Foreskin keratinocyte (primary cell): ENCODE measurements at places on chromosomes 5 and 9. TPM values are rescaled to one million over a fixed set of nuclear protein-coding genes. Genes with fewer than 3 reads are reported as not detected.

DNA sequence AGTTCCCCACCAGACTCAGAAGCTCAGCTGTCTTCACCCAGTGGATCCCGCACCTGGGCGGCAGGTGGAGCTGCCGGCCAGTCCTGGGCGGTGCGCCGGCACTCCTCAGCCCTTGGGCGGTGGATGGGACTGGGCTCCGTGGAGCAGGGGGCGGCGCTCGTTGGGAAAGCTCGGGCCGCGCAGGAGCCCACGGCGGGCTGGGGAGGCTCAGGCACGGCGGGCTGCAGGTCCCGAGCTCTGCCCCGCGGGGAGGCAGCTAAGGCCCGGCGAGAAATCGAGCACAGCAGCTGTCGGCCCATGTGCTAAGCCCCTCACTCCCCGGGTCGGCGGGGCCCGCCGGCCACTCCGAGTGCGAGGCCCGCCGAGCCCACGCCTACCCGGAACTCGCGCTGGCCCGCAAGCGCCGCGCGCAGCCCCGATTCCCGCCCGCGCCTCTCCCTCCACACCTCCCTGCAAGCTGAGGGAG is 560.0 kb downstream of the BRINP1 start:
- DNase-seq = no peak

GRCh38 chr5:178149199-178149932 is 4.3 kb downstream of the NHP2 start:
- DNase-seq = no peak

GRCh38 chr5:16585041-16585667 is 31.6 kb downstream of the RETREG1 start:
- no peak for DNase-seq

DNA sequence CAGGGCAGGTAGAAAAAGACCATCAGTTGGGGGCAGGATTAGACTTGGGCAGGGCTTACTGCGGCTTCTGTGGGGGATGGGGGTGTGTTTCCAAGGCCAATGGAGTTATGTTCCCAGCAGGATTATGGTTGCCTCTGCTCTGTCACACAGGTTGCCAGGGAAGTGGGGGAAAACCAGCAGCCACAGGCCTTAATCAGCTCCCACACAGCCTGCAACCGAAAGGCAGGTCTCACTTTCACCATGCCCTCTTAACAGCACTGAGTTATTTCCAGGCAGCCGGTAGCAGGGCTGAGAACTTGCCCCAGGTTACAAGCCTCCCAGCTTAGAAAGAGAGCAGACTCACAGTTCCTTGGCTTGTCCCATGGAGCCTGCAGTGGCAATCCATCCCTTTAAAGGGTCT is 205.5 kb downstream of the FGF10 start:
- no peak for DNase-seq

DNA sequence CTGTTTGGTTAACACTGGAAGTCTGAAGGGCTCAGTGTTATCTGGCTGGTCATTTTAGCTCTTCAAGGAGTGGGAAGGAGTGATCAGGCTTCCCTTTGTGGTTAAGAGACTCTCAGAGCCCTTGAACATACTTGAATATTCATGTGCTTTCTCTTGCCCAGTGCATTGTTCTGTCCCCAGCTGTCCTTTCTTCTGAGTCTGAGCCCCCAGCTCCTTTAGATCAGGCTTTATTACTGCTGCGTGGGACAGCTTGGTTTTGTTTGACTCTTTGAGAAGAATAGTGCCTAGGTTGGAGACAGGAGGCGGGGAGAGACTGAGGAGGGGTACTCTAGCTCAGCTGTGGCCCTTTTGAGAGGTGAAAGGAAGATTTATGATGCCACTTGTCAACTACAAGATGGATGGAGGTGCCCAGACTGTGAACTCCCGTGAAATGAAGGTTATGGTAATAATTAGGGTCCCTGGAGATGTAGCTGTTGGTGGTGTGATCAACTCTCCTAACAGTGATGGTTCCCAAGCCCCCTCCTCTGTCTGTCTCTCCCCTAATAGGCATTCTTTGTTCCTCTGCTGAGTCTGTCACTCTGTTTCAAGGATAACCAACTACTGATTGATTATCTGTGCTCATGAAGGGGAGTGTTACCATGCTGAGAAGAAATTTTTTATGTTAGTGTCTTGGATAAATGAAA is 83.1 kb upstream of the GLRA1 start:
- DNase-seq = no peak

DNA sequence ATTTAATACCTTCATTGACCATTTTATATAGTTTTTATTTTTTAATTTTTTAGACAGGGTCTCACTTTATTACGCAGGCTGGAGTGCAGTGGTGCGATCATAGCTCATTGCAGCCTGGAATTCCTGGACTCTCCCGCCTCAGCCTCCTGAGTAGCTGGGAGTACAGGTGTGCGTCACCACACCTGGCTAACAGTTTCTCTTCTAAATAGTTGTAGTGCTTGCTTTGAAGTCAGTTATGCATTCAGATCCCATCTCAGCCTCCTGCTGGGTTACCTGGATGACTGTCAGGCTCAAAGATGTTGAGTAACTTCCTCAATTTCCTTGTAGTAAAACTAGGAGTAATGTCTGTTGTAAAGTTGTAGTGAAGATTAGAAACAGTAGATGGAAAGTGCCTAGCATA is 21.4 kb downstream of the SNX18 start:
- DNase-seq = no peak

- DNase-seq = no peak
Measured at GRCh38 chr5:154628685-154629084, 126.5 kb upstream of the LARP1 start.

DNA sequence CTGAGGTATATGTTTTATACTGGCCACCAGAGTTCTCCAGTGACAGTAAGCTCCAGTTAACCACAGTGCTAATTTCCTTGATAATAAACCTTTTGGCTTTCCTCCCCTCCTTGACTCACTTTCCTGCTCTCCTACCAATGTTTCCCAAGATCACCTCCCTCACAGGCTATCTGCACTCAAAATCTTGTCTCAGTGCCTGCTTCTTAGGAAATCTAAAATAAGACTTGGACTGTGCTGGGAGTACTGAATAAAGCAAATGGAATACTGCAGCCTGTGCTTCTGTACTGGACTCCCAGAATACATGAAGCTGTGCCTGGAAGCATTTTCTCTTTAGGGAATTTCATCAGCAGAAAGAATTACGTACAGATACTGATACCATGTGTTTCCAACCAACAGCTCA is 1.7 kb upstream of the DCP2 start:
- no peak for DNase-seq

- no peak for DNase-seq
Measured at GRCh38 chr5:97967292-97967691, 784.2 kb upstream of the RIOK2 start.

DNA sequence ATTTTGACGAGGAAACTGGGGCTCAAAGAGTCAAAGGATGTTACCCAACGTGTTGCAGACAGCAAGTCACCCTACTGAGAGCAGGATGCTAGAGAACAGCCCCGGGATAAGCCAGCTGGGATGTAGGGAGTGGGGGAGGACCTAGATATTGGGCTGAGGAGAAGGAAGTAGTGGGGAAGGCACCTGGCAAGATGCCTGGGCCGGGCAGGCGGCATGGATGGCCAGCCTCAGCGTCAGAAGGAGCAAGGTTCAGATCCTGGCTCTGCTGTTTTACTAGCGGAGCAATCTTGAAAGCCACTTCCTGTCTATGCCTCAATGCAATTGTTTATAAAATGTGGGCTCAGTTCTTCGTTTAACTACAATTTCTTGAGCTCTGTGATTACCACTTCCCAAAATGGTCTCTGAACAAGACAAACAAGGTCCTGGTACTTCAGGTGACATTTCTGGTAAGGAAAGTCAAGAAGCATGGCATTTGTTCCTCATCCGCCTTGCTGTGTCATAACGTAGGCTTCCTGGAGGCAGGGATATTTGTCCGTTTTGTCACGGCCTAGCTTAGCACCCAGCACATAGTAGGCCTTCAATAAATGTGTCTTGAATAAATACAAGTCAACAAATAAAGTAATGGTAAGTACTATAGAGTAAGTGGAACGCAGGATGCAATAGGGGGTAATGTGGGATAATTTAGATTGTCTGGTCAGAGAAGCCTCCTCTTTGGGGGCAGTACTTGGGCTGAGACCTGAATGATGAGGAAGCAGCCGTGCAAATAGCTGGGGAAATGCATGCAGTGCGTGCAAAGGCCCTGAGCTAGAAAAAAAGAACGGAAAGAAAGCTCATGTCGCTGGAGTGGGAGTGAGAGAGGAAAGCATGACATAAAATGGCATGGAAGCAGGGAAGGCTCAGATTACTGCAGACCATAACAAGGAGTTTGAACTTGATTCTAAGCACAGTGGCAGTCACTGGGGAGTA is 70.5 kb downstream of the SMIM23 start:
- no peak for DNase-seq

DNA sequence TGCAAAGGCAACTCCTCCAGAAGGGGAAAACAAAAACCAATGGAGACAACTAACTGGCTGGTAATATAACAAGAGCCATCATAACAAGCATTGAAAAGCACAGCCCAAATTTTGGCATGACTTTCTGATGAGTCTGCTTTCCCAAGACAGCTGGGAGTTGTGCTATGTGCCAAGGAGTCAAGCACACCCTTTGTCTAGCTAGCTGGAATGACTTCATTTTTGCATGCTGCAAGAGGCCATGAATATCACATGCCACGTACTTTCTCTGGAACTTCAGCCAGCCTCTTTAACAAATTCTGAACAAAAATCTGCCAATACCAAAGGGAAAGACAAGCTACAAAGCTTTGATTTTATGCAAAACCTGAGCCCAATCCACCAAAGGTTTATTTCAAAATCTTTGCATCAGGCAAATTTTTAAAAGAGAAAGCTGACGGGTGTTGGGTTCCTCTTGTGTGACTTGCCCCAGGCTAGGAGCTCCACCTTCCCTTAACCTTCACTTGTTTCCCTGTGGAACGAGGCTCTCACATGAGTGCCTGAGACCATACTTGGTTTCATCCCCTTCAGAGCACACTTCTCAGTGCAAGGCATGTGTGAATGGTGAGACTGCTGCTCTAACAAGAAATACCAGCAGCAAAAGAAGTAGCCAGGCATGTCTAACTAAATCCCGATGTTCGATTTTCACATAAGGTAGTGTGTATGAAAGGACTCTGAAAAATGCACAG is 47.3 kb downstream of the S1PR3 start:
- peak; percentile 79 for DNase-seq

GRCh38 chr9:93391898-93392297 is 59.6 kb upstream of the FAM120A start:
- DNase-seq = no peak

GRCh38 chr9:82031538-82032280 is 43.1 kb downstream of the SPATA31D1 start:
- DNase-seq = peak; percentile 56

DNA sequence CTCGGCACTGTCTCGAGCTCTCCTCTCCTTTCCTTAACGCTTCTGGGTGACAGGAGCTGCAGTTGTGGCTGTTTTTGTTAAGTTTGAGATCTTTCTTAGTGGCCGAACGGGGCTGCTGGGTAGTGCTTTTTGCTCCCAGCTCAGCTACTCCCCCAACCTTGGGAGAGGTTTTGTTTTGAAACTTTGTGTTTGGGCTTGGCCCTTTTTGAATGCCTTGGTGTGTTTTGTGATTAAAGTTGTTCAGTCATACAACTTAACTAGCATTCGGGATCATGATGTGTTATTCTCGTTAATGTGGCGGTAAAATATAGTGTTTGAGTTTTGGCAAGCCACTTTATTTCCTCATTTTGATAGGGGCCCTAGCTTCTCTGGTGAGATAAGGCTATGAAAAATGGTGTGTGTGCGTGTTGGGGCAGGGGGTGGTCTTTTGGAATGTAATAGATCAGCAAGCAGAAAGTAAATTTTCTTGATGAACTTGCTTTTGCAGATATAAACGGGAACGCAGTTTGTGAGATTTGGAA is 1.1 kb downstream of the KDM3B start:
- DNase-seq = no peak

- peak; percentile 7 for DNase-seq
Measured at GRCh38 chr9:24189986-24190385, 355.7 kb downstream of the IZUMO3 start.

GRCh38 chr9:224026-224425 is 9.4 kb downstream of the DOCK8 start:
- no peak for DNase-seq

DNA sequence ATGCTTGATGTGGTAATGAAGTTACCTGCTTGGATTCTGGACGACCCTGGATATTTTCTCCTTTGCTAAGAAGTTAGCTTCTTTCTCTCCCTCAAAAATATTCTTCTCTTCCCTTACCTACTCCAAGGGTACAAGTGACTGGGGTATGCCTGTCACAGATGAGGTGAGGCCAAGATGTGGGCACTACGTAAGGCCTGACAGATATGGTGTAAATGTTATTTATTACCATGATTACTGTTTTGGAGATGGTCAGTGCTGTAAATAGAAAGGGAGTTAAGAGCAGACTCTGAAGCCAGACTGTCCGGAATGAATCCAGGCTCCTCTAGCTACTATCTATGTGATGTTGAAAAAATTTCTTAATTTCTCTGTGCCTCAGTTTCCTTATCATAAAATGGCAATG is 1.1 kb upstream of the KIAA1958 start:
- DNase-seq = no peak

- DNase-seq = no peak
Measured at GRCh38 chr5:169939731-169940130, 40.6 kb downstream of the INSYN2B start.

DNA sequence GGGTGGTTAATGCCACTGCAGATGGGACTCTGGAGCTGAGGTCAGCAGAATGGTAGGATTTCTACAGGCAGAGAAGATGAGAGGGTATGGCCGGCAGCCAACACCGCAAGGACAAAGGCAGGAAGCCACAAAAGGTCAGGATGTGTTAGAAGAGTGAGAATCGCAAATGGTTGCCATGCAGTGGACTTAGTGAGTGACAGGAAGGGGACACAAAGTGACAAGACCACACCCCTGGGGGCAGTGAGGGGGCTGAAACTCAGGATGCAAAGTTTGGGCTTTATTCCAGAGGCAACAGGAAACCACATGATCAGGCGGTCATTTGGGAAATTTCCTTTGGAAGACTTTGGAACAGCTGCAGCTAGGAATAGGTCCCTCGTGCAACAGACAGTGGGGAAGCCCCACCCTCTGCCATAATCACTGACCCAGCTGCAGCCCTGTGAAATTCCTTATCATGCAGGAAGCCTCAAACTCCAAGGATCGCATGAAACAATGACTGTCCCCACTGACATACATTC is 14.2 kb upstream of the CCDC180 start:
- DNase-seq = no peak

The MYMK gene
- total RNA-seq = not detected in 2 replicates

The GOLGA2 gene
- total RNA-seq = 47.5 and 53.6 TPM in 2 replicates

The WDR38 gene
- not detected in 2 replicates for total RNA-seq

The RPL7A gene
- total RNA-seq = 2,430 and 2,456 TPM in 2 replicates

The PCDHB5 gene
- 0.04 and 0.10 TPM in 2 replicates for total RNA-seq

The ALDH7A1 gene
- total RNA-seq = 111 and 126 TPM in 2 replicates

The DOCK2 gene
- 2.0 and 2.2 TPM in 2 replicates for total RNA-seq

The UNC13B gene
- 15.1 and 15.3 TPM in 2 replicates for total RNA-seq

The OSMR gene
- 28.0 and 31.5 TPM in 2 replicates for total RNA-seq

The GPR151 gene
- not detected in 2 replicates for total RNA-seq

The BSPRY gene
- 0.04 TPM in 1 of 2 replicates, not detected in the other for total RNA-seq
